ENCODE measurements at places on chromosomes 6 and 20. TPM values are rescaled to one million over a fixed set of nuclear protein-coding genes. Genes with fewer than 3 reads are reported as not detected.

- H3K27ac ChIP-seq = no peak overlapping the region
- no peaks in the 10 kb centered on the region for H3K36me3 ChIP-seq
- no peak for DNase-seq
- no peak overlapping the region for H3K4me3 ChIP-seq
- H3K4me1 ChIP-seq = peaks cover 13% of the 10 kb centered on the region
These were observed 5.7 kb downstream of the SPEF1 start for GRCh38 chr20:3775457-3776108.

GRCh38 chr6:19408331-19408730, 428.8 kb upstream of the ID4 start:
- H3K4me1 ChIP-seq = no peaks in the 10 kb centered on the region
- no peak for DNase-seq
- no peak overlapping the region for H3K4me3 ChIP-seq
- H3K27me3 ChIP-seq = no peaks in the 10 kb centered on the region
- no peaks in the 10 kb centered on the region for H3K36me3 ChIP-seq

DNA sequence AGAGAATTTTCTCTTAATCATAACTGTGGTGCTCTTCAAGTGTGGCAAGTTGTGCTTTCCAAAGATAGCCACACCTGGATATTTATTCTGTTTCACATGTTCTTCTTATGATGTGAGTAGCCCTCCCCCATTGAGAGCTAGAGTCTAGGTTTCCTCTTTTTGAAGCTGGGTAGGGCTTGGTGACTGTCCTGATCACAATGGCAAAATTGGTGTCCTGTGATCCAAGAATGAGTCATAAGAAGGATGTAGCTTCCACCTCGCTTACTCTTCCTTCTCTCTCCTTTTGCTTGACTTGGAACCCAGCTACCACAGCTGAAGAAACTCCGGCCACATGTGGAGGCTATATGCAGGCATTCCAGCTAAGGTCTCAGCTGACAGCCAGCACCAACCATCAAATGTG, 7.4 kb upstream of the IGF2R start:
- no peaks in the 10 kb centered on the region for H3K4me1 ChIP-seq
- H3K4me3 ChIP-seq = no peak overlapping the region
- no peak for DNase-seq
- H3K27ac ChIP-seq = no peak overlapping the region

DNA sequence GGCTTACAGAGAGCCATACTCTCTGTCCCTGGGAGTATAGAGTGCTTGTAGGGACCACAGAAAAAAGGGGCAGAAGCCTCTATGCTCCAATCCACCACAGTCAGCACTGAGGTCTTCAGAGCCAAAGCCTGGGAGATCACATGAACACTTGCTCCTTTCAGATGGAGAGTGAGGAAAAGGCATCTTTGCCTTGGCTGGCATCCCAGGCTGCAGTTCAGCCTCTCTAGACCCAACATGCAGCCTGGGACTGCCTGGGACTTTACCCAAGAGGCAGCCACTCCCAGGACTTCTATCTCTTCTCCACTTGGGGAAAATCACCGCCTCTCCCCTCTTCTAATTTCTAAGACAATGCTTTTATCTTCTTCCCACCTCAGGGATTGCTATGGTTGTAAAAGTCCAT, 46.5 kb upstream of the MYLIP start:
- peaks cover 2% of the 10 kb centered on the region for H3K27me3 ChIP-seq
- no peak for DNase-seq
- H3K27ac ChIP-seq = no peak overlapping the region
- no peak overlapping the region for H3K4me3 ChIP-seq
- H3K36me3 ChIP-seq = no peaks in the 10 kb centered on the region

DNA sequence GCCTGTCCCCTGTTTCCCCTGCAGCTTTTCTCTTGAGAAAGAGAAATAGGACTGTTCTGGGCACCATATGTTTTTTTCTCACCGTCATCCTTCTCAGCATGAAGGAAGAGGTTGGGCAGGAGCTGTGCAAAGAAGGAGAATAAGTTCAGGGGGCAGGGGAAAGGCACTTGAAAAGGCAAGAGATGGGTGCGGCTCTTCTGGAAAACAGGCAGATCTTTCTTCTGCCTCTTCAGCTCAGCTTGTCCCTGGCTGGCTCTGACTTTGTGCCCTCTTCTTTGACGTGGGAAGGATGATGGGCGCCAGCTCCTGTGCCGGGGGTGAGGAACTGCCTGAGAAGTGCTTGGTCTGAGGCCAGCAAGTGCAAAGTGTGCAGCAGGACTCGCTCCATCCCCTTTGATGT, 206.5 kb downstream of the DOK5 start:
- DNase-seq = no peak
- H3K4me1 ChIP-seq = no peaks in the 10 kb centered on the region
- no peaks in the 10 kb centered on the region for H3K36me3 ChIP-seq
- H3K27me3 ChIP-seq = peaks cover 19% of the 10 kb centered on the region

DNA sequence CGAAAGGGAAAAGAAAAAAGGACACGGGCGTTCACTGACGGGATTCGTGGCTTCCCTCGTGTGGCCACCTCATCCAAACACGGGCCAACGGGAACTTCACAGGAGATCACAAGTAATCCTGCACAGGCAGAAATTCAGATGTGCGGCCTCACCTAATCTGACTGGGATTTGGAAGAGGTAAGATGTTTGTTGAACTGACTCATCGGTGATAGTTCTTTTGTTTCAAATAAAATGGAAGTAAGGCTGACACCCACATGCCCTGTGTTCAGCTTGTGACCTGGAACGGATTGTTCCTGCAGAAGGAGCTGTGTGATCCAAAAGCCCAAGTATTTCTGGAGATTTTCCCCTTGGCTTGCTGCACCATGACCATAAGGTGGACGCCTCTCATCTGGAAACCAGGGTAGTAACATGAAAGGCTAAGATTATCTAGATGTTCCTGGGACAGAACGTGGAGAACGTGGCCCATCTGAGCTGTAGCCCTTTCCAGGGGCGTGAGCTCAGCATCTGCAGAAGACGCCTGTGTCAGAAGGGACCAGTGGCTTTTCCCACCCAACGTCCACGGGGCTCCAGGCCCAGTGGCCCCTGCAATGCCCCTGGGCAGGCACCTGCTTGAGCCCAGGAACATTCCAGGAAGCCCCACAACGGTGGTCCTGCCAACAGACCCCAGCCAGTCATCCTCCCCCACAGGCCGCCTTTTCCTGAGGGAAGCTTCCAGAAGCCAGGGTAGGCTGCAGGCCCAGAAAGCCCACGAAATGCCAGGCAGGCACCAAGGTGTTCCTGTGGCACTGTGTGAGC, 39.7 kb downstream of the DLL1 start:
- no peak overlapping the region for H3K4me3 ChIP-seq
- no peak for DNase-seq
- H3K4me1 ChIP-seq = no peaks in the 10 kb centered on the region
- H3K27me3 ChIP-seq = peaks cover 4% of the 10 kb centered on the region
- no peaks in the 10 kb centered on the region for H3K36me3 ChIP-seq

The APMAP gene
- total RNA-seq = 34.0 TPM

The AHI1 gene
- 35.6 TPM for total RNA-seq

The ZNF311 gene
- 1.0 TPM for total RNA-seq

Data from activated CD4-positive, alpha-beta T cell treated with anti-CD3 and anti-CD28 coated beads for 36 hours (primary cell).